ENCODE measurements at places on chromosomes 7 and 10. TPM values are rescaled to one million over a fixed set of nuclear protein-coding genes. Genes with fewer than 3 reads are reported as not detected.

Gene FXYD4
- total RNA-seq: not detected

Gene TET1
- total RNA-seq: 0.69 TPM

Gene RBM20
- 0.37 TPM for total RNA-seq

Gene SPACDR
- total RNA-seq: 5.6 TPM

Gene NKX1-2
- not detected for total RNA-seq

Gene HABP2
- not detected for total RNA-seq

DNA sequence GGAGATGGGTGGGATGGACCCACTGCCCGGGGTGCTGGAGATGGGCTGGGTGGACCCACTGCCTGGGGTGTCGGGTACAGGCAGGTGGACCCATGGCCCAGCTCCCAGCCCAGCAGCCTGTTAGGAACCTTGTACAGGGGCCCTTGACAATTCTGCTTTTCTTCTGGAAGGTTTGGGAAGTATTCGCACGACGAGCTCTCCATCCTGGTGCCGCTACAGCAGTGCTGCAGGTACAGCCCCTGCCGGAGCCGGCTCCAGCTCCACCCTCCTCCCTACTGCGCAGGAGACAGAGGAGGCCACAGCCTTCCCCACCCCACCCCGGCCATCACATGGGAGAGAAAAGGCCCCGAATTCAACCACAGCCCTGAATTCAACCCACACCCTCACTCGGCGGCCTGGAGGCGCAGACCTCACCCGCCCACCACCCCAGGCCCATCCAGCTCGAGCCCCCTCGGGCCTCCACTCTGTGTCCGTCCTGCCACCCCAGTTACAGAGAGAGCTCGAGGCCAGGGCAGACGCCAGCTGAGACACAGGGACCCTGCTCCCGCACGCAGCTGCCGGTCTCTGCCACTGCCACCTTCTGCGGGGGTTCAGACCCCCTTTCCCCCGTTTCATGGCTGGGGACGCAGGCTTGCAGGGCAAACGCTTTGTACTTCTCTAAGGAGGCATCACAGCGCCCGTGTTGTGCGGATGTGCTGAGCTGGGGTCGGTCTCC, 31.3 kb upstream of the FOXL3 start:
- no peak for DNase-seq

- no peak for DNase-seq
Measured at GRCh38 chr7:111510584-111511378, 51.5 kb downstream of the IMMP2L start.

DNA sequence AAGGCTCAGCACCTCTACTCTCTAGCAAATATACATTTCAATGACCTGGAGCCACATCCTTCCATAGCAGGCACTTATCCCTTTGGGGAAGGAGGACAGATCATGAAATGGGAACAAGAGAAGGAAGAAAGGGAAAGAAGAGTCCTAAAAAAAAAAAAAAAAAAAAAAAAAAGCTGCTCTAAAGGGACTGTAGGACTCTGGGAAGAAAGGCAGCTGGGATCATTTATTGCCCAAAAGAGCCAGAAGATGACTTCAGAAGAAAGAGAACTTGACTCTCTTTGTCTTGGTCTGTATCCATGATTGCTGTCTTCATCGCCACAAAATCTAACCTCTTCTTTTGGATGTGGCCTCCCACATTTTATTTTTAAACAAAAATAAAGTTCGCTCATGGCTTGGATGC, 203.6 kb upstream of the CELF2 start:
- DNase-seq: no peak

GRCh38 chr10:67239864-67240497, 314.1 kb downstream of the LRRTM3 start:
- DNase-seq: no peak

GRCh38 chr7:2754086-2754485, 66.1 kb downstream of the AMZ1 start:
- no peak for DNase-seq

- DNase-seq: no peak
Measured at GRCh38 chr10:62127975-62128374, 140.7 kb downstream of the RTKN2 start.

DNA sequence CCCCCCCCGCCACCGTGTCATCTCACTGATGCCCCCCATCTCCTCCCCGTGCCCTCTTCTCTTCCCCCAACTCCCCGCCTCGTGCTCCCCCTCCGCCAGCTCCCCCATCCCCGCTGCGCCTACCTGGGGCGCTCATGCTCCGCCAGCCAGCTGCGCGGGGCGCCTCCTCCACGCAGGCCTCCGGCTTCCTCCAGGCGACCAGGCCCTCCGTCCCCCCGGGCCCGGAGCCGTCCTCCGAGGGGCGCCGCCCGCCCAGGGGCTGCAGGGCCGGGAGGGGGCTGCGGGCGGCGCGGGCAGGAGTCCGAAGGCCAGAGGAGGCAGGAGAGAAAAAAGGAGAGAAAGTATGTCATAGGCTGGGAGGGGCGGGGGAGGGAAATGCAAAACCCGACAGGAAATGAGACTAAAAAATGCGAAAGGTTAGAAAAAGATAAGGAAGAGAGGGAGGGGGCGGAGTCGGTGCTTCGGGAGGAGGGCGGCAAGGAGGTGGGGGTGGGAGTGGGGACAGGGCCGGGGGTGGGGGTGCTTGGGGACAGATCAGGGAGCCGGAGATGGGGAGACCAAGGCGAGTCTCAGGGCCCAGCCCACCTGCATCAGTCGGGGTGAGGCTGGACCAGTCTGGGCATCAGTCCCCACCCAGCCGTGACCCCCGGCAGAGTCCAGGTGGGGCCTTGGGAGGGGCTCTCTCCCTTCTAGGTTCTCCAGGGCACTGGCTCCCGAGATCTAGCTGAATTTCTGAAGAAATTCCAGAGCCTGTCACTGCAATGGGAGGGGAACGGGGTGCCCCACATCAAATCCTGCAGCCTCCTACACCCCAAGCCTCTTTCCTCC, at the start of gene CARD11:
Gene CARD11, minus strand, starts transcription at position 324 of the 828 bp plus-strand sequence. CDS start 85,361 bp downstream, outside the sequence.
- peak; percentile 53 for DNase-seq

GRCh38 chr10:31129271-31129670, 97.6 kb upstream of the ZNF438 start:
- DNase-seq: no peak

DNA sequence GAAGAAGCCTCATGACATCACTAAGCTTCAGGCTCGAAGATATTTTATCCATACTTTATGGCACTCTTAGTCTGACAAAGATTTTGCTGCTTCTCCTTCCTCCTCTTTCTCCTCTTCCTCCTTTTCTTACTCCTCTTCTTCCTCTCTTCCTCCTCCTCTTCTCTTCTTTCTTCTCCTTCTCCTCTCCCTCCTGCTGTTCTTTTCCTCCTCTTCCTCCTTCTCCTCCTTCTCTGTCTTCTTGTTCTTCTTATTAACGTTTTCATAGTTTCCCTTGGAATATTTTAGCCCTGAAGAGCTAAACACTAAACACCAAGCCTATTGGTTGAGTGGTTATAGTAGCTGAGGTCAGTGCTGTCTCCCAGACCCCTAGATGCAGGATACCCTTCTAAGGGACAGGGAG, 137.7 kb downstream of the CREB5 start:
- no peak for DNase-seq

DNA sequence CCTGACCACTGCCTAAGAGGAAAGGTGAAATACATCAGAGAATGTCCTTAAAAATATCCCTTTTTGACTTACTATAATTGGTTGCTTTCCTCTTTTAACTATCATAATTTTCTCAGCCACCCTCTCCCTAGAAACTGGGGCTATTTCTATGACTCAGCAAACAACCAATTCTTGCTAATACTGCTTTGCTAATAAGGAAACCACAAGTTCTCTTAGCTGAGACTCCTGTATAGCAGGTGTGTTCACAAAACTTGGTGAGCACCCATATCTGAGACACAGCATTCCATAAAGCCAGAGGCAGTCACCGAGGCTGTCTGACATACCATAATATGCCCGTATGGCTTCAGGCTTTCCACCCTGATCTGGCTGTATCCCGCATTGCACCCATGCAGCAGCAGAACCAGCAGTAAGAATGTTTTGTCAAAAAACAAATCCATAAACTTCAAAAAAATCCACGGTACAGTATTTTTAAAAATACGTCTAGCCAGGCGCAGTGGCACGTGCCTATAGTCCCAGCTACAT, 191.7 kb upstream of the C7orf33 start:
- no peak for DNase-seq

DNA sequence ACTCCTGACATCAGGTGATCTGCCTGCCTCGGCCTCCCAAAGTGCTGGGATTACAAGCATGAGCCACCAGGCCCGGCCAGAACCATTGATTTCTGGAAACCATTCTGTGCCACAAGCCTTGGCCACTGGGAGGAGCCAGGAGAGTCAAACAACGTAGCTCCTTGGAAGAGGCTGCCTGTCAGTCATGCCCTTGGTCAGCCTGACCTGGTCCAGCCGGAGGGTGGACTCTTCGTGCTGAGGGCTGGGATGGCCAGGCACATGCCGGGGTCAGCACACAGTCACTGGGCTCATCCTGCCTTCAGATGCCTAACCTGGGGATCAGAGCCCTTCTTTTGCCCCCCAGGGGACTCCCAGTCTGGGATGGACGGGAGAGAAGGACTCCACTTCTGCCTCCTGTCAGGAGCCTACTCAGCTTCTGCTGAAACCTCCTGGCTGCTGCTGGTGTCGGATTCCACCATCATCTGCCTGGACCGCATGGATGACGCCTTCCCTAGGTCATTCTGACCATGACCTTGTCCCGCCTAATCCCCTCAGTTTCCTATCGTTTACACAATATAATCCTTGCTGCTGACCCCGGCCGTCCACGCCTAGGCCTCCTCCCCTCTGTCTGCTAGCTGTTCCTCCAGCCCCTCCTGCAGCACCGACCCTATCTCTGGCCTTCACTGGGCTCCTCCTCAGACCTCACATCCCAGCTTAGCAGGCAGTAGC, 30.4 kb downstream of the TMEM270 start:
- DNase-seq: no peak

DNA sequence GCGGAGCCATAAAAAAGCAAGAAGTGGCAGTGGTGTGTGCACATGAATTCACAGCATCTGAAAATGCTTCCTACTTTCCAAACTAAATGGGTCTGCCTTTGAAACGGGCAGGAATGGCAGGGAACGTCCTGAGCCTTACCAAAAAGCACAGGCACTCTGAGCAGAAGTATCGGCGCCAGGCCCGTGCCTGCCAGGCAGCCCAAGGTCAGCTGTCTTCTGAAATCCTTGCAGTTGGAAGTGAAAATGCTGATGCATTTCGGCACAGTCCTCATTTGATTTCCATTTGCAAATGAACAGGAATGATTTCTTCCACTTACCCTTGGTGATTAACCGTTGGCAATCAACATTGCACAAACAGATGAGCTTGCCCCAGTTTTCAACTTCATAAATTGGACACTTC, 47.6 kb upstream of the MNX1 start:
- no peak for DNase-seq
